ENCODE measurements at places on chromosomes 16 and 17. TPM values are rescaled to one million over a fixed set of nuclear protein-coding genes. Genes with fewer than 3 reads are reported as not detected.

DNA sequence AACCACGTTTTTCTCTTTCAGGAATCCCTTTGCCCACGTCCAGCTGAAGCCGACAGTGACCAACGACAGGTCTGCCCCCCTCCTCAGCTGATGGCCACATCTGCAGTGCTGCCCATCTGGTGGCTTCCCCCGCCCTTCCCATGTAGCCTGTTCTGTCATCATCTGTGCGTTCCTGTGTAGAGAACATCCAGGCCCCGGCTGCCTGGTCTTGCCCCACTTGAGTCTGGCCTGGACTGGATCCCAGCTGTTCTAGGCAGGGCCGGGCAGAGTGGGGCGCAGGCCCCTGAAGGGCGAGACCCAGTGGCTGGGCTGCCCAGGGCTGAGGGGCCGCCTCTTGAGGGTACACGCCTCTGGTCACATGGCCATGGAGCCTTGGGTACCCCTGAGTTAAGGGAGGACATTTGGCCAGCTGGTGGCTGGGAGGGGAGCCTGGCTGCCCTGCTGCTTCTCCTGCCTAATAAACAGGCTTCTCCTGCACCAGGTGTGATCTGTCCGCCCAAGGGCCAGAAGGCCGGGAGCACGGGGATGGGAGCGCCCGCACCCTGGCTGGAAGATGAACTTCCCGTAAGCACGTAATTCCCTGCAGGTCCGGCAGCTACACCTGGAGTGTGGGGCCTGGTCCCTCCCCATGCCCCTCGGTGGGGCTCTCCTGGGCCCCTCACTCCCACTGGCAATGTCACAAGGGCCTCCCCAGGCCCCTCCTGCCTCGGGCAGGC, 49.4 kb upstream of the PVALEF start:
- H3K36me3 ChIP-seq = no peaks in the 10 kb centered on the region
- peaks cover 5% of the 10 kb centered on the region for H3K4me1 ChIP-seq
- no peaks in the 10 kb centered on the region for H3K27me3 ChIP-seq

- no peak for DNase-seq
- peaks cover 65% of the 10 kb centered on the region for H3K4me1 ChIP-seq
- H3K27ac ChIP-seq = peak overlapping the region; percentile 86
- H3K27me3 ChIP-seq = no peaks in the 10 kb centered on the region
- peak overlapping the region; percentile 57 for H3K4me3 ChIP-seq
Measured at GRCh38 chr16:2518823-2519710, 1.1 kb upstream of the AMDHD2 start.

DNA sequence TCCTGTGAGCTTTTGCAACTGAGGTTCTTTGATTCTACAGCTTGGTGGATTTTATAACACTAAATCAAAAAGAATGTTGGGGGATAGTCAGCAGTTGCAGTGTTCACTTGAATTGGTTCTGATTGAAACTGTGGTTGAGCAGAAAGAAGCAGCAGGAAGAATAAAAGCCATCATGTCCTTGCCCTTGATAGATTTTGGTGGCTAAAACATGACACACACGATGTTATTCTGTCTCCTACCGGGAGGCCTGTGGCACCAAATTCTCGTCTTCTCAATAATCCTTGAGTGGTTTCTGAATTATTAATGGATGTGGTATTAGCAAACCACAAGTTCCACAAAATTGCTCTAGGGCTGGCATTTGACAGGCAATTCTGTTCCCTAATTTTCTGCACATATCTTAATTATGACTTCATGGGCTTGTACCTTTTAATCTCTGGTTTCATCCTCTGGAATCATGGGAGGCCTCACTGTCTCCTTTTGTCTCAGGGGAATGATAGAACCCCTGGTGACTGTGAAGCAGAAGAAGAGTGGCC, 338.2 kb downstream of the SNX29 start:
- H3K27me3 ChIP-seq = no peaks in the 10 kb centered on the region
- H3K4me3 ChIP-seq = no peak overlapping the region
- peaks cover 66% of the 10 kb centered on the region for H3K4me1 ChIP-seq

- peak overlapping the region; percentile 66 for H3K4me3 ChIP-seq
- peaks cover 39% of the 10 kb centered on the region for H3K27me3 ChIP-seq
- peaks cover 9% of the 10 kb centered on the region for H3K36me3 ChIP-seq
Measured at GRCh38 chr17:44314869-44315661, 6.7 kb downstream of the RUNDC3A start.

GRCh38 chr17:1313270-1314005, 34.0 kb downstream of the TRARG1 start:
- no peak for DNase-seq
- no peaks in the 10 kb centered on the region for H3K4me1 ChIP-seq
- no peak overlapping the region for H3K4me3 ChIP-seq
- no peaks in the 10 kb centered on the region for H3K36me3 ChIP-seq
- no peak overlapping the region for H3K27ac ChIP-seq

DNA sequence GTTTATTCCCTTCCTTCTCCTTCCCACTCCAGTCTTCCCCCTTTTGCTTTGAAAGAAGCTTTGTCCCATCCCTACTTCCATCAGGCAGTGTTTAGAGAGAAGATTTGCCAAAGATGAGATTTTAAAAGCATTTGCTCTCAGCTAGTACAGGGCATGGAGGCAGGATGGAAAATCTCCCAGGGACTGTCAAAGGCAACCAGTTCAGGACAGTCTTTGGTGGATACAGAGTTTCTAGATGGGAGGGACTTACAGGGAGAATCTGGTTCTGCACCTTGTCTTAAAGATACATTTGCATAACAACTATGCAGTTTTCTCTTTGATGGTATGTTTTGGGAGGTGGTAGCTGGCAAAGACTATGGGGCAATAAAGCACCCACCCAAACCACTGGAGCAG, 26.2 kb downstream of the CHD9 start:
- H3K27me3 ChIP-seq = no peaks in the 10 kb centered on the region
- H3K36me3 ChIP-seq = peaks cover 34% of the 10 kb centered on the region
- H3K4me1 ChIP-seq = peaks cover 34% of the 10 kb centered on the region
- no peak overlapping the region for H3K4me3 ChIP-seq
- H3K27ac ChIP-seq = no peak overlapping the region
- DNase-seq = no peak

- H3K27ac ChIP-seq = no peak overlapping the region
- no peaks in the 10 kb centered on the region for H3K4me1 ChIP-seq
- no peak for DNase-seq
- no peak overlapping the region for H3K4me3 ChIP-seq
- H3K36me3 ChIP-seq = peaks cover 57% of the 10 kb centered on the region
Measured at GRCh38 chr17:37614823-37615222, 5.6 kb upstream of the SYNRG start.

- H3K4me3 ChIP-seq = no peak overlapping the region
- H3K4me1 ChIP-seq = no peaks in the 10 kb centered on the region
Measured at GRCh38 chr16:82972331-82972919, 345.7 kb downstream of the CDH13 start.

DNA sequence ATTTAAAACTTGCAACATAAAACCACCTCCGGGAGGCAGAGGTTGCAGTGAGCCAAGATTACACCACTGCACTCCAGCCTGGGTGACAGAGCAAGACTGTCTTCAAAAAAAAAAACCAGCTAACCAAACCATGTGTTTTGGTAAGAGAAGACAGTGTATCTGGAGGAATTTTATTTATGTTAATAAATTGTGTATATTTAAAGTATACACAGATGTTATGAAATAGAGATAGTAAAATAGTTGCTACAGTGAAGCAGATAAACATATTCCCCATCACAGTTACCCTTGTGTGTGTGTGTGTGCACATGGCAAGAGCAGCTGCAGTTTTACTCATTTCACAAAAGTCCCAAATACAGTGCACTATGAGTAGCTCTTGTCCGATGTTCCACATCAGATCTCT, 54.8 kb upstream of the CRISPLD2 start:
- H3K27me3 ChIP-seq = no peaks in the 10 kb centered on the region
- no peaks in the 10 kb centered on the region for H3K4me1 ChIP-seq
- H3K27ac ChIP-seq = no peak overlapping the region

DNA sequence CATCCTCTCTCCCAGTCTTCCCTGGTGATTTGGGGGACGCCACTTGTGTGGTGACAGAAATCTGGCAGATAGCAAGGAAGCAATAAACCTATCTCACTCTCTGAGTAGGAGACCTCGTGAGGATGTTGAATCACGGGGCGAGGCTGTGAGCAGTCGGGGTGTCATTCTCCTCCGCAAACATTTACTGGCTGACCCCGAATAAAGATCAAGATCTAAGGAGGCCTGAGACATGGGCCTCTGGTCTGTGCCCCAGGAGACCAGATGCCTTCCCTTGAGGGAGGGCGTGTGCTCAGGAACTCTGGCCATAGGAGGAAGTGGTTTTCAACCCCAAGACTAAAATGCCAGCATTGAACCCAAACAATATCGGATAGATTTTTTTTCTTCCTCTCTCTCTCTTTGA, 53.1 kb downstream of the FOXL1 start:
- no peak overlapping the region for H3K4me3 ChIP-seq
- no peaks in the 10 kb centered on the region for H3K36me3 ChIP-seq
- H3K27ac ChIP-seq = no peak overlapping the region
- DNase-seq = no peak

- H3K4me1 ChIP-seq = no peaks in the 10 kb centered on the region
- H3K4me3 ChIP-seq = no peak overlapping the region
- no peak for DNase-seq
- no peak overlapping the region for H3K27ac ChIP-seq
- no peaks in the 10 kb centered on the region for H3K36me3 ChIP-seq
Measured at GRCh38 chr16:73544826-73545225, 496.9 kb upstream of the ZFHX3 start.

- H3K27ac ChIP-seq = no peak overlapping the region
- H3K36me3 ChIP-seq = peaks cover 39% of the 10 kb centered on the region
- no peak overlapping the region for H3K4me3 ChIP-seq
- DNase-seq = no peak
- no peaks in the 10 kb centered on the region for H3K27me3 ChIP-seq
- H3K4me1 ChIP-seq = peaks cover 18% of the 10 kb centered on the region
Measured at GRCh38 chr17:39485555-39485954, 24.3 kb downstream of the CDK12 start.

- H3K4me1 ChIP-seq = peaks cover 3% of the 10 kb centered on the region
- no peak for DNase-seq
- H3K4me3 ChIP-seq = no peak overlapping the region
- no peak overlapping the region for H3K27ac ChIP-seq
Measured at GRCh38 chr17:38458521-38458920, 30.3 kb downstream of the ARHGAP23 start.

DNA sequence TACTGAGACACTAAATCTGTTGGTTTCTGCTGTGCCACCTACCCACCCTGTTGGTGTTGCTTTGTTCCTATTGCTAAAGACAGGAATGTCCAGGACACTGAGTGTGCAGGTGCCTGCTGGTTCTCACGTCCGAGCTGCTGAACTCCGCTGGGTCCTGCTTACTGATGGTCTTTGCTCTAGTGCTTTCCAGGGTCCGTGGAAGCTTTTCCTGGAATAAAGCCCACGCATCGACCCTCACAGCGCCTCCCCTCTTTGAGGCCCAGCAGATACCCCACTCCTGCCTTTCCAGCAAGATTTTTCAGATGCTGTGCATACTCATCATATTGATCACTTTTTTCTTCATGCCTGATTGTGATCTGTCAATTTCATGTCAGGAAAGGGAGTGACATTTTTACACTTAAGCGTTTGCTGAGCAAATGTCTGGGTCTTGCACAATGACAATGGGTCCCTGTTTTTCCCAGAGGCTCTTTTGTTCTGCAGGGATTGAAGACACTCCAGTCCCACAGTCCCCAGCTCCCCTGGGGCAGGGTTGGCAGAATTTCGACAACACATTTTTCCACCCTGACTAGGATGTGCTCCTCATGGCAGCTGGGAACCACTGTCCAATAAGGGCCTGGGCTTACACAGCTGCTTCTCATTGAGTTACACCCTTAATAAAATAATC, 14.6 kb downstream of the STH start:
- no peaks in the 10 kb centered on the region for H3K27me3 ChIP-seq
- no peak overlapping the region for H3K4me3 ChIP-seq
- peaks cover 7% of the 10 kb centered on the region for H3K4me1 ChIP-seq
- H3K27ac ChIP-seq = no peak overlapping the region

DNA sequence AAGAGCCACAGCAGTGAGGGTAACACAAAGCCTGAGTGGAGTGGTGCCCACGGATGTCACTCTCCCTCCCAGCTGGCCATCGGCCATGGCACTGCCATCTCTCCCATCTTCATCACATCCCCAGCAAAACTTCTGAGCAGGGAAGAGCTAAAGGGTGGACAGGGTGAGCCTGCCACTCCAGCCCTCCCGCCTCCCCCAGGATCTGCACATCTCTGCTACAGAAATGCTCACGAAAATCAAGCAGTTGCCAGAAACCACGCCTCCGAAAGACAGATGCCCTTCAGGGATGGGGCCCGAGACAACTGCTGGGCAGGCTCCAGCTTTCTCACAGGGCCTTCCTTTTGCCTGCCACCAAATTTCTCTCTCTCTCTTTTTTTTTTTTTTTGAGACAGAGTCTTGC, 3.6 kb downstream of the GRIN2C start:
- H3K27ac ChIP-seq = no peak overlapping the region
- H3K4me3 ChIP-seq = no peak overlapping the region
- no peak for DNase-seq
- no peaks in the 10 kb centered on the region for H3K36me3 ChIP-seq
- peaks cover 67% of the 10 kb centered on the region for H3K27me3 ChIP-seq
- peaks cover 26% of the 10 kb centered on the region for H3K4me1 ChIP-seq

EARS2 gene
- 24.9 TPM for total RNA-seq

B9D1 gene
- 6.7 TPM for total RNA-seq

KCNJ12 gene
- total RNA-seq = not detected

MAP2K3 gene
- total RNA-seq = 75.1 TPM

TBC1D3B gene
- total RNA-seq = 8.3 TPM

HSF5 gene
- 4.5 TPM for total RNA-seq

TMEM235 gene
- total RNA-seq = not detected

NUPR1 gene
- total RNA-seq = not detected

CA4 gene
- total RNA-seq = not detected

SKA2 gene
- 17.0 TPM for total RNA-seq

NGFR gene
- total RNA-seq = 1.3 TPM

Data from activated B cell treated with CpG ODN at 0.5 μM for 24 hours (primary cell).